Activated B cell treated with CpG ODN at 0.5 μM for 24 hours (primary cell): ENCODE measurements at places on chromosomes 5 and 9. TPM values are rescaled to one million over a fixed set of nuclear protein-coding genes. Genes with fewer than 3 reads are reported as not detected.

The SH2D3C gene
- 49.2 and 51.8 TPM in 2 replicates for total RNA-seq

The PCDHB7 gene
- total RNA-seq = not detected in 2 replicates

The FOXB2 gene
- not detected in 2 replicates for total RNA-seq

The CTXN3 gene
- total RNA-seq = not detected in 2 replicates

GRCh38 chr5:111853748-111854147 lies 96.8 kb upstream of the NREP start:
- peaks cover 9% of the 10 kb centered on the region for H3K4me1 ChIP-seq
- H3K27me3 ChIP-seq = peaks cover 6% of the 10 kb centered on the region
- DNase-seq = no peak
- no peak overlapping the region for H3K4me3 ChIP-seq
- no peaks in the 10 kb centered on the region for H3K36me3 ChIP-seq

GRCh38 chr5:56211298-56211865 lies 21.7 kb downstream of the ANKRD55 start:
- H3K27me3 ChIP-seq = peaks cover 10% of the 10 kb centered on the region
- H3K4me3 ChIP-seq = no peak overlapping the region
- no peak overlapping the region for H3K27ac ChIP-seq
- no peak for DNase-seq

GRCh38 chr9:1354086-1354485 lies 303.9 kb downstream of the DMRT2 start:
- H3K27ac ChIP-seq = no peak overlapping the region
- H3K4me3 ChIP-seq = no peak overlapping the region
- DNase-seq = no peak
